ENCODE measurements at places on chromosomes 7 and 10. TPM values are rescaled to one million over a fixed set of nuclear protein-coding genes. Genes with fewer than 3 reads are reported as not detected.

The NKX2-3 gene
- not detected for total RNA-seq

The STEAP1B gene
- 55.4 TPM for total RNA-seq

The CCDC172 gene
- total RNA-seq = not detected

The PRTFDC1 gene
- total RNA-seq = 24.2 TPM

The AKR1C8 gene
- total RNA-seq = not detected

The HELLS gene
- 72.6 TPM for total RNA-seq

The ECHS1 gene
- total RNA-seq = 91.9 TPM

The MARVELD1 gene
- total RNA-seq = 78.3 TPM

The PNLIPRP1 gene
- total RNA-seq = not detected

Measured in endothelial cell of umbilical vein (primary cell).